ENCODE measurements at places on chromosomes 3 and 15.

DNA sequence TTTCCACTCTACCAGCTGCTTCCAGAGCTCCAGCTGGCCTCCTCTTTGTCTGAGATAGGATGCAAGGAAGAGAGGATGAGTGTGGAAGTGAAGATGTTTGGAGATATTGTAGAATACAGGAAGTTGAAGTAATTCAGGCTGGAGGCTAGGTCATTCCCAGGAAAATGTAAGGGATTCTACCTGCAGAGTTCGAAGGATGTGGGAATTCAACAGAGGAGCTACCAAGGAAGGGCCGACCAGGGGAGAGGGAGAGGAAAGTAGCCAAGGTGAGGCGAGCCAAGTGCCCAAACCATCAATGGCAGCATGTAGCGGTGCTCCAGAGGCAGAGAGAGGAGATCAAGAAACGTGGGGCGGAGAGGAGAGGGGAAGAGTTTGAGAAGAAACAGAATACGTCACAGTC lies 49.0 kb upstream of the EPHB3 start:
- DNase-seq = no peak

- DNase-seq = no peak
Measured at GRCh38 chr15:77546870-77547269, 85.8 kb downstream of the LINGO1 start.

GRCh38 chr3:155282385-155283091 lies 10.9 kb downstream of the STRIT1 start:
- DNase-seq = no peak

DNA sequence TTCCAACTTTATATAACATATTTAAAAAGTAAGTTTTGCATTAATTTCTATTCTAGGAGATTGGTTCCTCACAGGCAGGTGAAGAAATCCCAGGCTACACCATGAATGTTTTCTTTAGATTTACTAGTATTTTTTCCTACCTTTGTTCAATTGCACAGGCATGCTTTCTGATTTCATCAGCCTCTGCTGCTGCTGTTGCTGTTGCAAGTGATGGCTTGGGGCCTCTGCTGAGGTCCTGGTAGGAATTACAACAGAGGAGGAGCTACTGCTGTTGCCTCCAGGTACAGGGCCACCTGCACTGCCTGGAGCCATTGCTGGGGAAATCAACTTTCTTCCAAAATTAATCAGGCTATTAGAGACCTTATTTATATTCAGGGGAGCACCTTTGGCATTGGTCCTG lies 353.3 kb downstream of the PLCL2 start:
- DNase-seq = no peak

DNA sequence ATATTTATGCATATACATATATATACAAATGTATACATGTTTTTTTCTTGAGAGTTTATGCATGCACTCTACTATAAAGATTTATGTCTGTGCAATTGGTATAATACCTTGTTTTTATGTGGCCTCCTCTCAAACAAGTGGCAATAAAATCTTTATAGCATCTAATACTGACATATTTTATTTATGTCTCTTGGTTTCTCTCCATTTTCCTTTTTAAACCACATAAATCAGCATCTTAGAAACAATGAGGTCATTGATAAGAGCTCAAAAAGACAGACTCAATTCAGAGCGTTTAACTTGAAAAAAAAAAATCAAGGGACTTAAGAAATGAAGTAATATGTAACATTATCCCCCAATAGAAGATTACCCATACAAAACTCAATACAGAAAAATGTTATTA lies 1442.2 kb upstream of the ALCAM start:
- no peak for DNase-seq

DNA sequence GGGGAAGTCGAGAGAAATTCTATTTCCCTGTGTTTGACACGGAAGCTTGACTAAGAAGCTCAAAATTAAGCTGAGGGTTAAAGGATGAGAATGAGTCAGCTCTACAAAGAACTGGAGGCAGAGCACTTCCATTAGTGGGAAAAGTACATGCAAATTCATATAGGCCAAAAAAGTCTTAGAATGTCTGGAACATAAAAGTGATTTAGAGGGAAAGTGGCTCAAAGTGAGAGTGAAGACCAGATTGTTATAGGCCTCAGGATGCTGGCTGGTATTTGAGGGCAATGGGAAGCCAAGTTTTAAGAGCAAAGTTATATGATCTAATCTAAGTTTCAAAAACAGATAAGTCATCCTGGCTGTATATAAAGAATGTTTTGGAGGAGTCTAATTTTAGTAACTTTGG lies 857.3 kb downstream of the NAALADL2 start:
- DNase-seq = no peak

DNA sequence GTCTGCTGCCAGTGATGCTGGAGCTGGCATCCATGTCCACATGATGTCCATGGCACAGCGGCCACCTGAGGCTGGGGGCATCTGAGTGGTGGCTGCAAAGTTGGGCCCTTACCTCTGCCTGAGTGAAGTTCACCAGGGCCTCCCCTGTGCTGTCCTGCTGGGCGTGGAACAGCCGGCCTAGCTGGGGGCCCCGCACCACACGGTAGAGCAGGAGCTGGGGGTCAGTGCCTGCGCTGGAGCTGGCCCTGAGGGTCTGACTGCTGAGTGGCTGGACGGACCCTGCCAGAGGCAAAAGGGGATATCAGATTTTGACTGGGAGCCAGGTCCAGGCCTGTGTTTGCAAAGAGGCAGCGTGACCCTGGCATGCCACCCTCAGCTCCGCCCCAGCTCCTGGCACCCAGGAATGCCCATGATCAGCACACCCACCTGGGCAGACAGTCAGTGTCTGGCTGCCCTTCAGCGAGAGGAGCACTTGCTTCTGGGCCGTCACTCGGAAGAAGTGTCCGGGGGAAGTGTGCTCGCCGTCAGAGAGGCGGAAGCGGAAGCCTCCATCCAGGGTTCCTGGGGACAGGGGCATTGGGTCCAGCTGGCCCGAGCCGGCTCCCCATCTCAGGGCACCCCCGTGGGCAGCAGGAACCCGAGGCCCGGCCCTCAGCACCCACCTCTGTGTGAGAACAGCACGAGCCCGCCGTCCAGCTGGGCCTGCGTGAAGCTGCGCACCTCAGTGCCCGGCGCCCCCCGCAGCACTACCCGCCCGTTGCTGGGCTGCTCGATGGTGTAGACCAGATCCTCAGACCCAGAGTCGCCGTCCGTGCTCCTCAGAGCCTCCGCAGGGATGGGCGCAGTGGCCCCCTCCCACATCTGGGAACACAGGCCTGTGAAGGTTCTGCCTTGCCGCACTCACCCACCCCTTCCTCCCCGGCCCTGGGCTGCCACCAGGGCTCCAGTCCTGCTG lies 30.2 kb downstream of the CSPG4 start:
- no peak for DNase-seq

DNA sequence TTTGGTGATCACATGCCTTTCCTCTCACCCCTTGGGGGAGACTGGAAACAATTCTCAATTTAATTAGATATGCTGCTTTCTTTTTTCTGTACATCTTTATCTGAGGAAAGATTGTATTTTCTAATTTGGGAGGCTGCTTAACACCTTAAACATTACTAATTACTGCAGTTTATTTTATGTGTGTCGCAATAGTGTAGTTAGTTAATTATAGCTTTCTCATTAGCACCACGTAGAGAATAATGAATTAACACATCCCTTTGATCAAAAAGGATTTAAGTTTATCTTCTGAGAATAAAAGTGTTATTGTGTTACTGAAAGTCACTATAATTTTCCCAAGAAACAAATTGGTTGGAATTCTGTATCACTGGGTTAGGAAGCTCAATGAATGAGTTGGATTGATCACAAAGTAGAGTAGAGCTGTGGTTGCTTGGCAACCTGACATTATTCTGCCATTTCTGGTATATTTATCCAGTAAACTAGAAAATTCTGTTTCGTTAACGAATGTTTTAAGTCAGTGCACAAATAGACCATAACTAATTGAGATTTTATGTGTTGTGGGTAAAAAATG lies 4.3 kb downstream of the CHL1 start:
- no peak for DNase-seq

DNA sequence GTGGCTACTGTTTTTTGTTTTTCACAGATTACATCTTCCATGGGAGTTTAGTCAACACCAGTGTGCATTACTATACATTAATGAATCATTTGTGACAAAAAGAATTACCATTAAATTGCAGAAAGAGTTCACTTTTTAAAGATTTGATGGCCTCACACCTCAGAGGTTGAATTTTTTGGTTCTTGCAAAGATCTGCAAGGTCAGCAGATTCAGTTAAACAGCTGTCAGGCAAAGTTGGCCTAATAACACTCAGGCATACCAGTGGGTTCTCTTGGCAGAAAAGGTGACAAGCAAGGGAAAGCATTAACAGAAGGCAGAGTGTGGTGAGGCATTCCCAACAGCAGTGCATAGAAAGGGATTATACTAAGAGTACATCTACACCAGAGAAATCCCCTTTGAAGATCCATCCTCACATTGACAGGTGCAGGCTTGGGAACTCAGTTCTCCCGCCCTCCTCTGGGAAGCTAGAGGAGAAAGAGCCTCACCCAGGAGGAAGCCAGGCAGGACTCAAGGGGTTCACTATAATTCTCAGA lies 24.3 kb upstream of the PTX3 start:
- DNase-seq = no peak

- no peak for DNase-seq
Measured at GRCh38 chr3:88000853-88001252, 58.0 kb downstream of the CGGBP1 start.

DNA sequence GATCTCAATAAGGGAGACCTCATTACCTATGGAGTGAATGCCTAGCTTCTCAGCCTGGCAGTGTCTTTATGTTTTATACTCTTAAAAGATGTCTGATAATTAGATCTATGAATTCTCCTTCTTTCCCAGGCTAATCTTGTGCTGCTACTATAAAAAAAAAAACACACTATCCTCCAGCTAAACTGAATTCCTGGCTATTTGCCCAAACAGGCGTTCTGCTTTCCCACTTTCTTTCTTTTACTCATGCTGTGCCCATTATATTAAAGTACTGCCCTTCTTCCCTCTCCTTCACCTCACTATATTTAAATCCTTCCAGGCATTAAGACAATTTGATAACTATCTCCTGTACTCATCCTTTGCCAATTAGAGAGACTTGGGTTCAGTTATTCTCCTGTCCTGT lies 1134.9 kb downstream of the ROBO2 start:
- DNase-seq = no peak

DNA sequence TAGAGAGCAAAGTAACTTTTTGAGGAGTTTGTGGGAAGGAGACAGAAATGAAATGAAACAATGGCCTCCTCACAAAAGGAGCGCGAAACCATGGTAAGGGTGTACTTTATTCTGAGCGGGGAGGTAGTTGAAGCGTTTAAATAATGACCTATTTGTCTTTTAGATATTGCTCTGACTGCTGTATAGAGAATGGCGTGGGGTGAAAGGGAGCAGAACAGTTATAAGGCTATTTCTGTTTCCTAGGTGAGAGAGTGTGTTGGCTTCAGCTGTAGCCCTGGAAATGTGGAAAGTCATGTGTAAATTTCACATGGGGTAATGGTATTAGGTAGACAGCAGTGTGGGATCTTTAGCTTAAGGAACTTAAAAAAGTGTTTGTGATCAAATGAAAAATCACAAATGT lies 54.9 kb downstream of the CNTN4 start:
- DNase-seq = no peak

DNA sequence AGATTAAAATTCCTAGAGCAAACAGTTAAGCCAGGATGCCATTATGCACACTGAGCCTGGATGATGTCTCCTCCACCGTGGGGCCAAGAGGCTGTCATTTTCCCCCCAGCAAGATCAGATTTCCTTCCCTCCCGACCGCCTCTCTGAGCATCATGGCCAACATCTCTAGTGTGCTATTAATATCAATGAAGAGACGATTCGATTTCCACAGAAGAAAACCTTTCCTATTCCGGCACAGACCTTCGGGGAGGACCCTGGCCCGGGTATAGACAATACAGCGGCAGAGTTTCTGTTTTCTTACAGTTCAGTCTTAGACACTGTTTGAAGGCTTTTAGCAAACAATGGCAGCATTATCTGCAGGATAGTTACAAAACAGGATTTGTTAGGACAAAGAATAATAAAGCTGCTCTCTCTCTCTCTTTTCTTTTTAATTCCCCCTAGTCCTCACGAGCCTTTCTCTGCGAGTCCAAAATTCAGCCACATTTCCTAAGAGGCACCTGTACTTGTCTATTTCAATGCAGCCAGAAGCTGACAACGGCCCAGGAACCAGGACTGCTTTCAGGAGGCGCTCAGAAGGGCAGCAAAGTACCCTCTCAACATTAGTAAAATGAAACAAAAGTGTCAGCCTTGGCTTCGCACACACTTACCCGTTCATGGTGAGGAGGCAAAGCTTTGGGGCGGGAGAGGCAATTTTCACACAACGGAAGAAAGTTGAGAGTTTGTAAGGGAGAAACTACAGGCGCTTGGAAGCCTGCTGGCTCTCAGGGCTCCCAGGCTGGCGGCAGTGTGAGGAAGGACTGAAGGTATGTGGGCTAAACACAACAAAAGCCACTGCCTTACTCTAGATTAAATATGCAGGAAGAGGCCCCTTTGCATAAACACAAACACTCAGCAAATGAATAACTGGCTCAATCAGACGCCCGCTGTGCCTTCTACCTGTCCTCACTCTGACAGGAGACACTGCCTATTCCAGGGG lies 278.0 kb downstream of the FOXP1 start:
- DNase-seq = peak; percentile 14

DNA sequence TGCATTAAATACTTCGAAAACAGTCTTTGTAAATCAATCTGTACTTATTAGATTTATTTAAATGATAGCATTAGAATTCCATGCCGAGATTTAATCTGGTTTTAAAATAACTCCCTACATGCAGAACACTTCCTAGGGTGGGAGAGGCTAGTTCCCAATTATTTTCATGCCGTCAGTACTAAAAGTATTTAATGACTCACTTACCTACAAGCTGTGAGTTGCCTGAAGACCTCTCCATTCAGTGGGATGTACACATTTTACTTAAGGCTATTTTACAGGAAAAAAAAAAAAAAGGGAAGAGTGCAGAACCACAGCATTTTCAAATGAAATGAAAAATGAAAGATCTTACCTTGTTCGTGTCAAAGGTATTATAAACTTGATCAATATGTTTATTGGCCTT lies 469 bp downstream of the GUCA1C start:
- DNase-seq = no peak

GRCh38 chr3:81790117-81790516 lies 28.7 kb upstream of the GBE1 start:
- DNase-seq = no peak

- DNase-seq = no peak
Measured at GRCh38 chr3:14252321-14253021, 73.9 kb downstream of the LSM3 start.

GRCh38 chr15:90270502-90271150 lies 5.2 kb downstream of the NGRN start:
- DNase-seq = no peak

DNA sequence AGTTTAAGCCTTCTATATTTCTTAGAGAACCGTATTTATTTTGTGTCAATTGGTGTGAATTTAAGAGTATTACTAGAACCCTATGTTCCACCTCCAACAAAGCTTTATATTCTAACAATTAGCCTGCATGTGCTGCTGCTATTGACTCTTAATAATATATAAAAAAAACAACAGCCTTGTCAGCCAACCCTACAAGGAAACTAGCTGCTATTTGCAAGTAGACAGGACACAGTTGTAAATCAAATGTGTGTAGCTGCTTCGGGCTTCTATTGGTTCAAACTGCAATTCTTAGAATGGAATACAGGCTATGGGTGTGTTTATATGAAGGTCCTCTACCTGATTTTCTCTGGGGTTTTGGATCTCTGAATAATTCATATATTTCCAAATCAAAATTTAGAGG lies 60.7 kb downstream of the ZBTB20 start:
- DNase-seq = no peak
